ENCODE measurements at places on chromosomes 12 and 14. TPM values are rescaled to one million over a fixed set of nuclear protein-coding genes. Genes with fewer than 3 reads are reported as not detected.

The ASPG gene
- 1.6 TPM for polyA plus RNA-seq

The FAM186B gene
- 0.26 TPM for polyA plus RNA-seq

The LLPH gene
- polyA plus RNA-seq, result 26.5 TPM

The CCDC175 gene
- not detected for polyA plus RNA-seq

- DNase-seq, result no peak
Measured at GRCh38 chr12:20604408-20605067, 90.6 kb upstream of the SLCO1C1 start.

DNA sequence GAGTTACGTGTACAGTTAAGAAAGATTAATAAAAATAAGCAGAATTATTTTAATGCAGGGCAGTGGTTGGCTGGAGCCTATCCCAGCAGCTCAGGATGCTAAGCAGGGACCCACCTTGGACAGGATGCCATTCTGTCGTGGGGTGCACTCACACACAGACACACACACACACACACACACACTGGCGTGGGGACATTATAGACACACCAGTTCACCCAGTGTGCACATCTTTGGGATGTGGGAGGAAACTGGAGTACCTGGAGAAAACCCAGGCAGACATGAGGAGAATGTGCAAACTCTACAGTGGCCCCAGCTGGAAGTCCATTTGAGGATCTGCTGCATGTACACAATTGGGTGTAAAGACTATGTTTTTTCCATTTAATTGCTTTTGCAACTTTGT, 12.8 kb upstream of the IFI27L2 start:
- DNase-seq, result no peak

- DNase-seq, result no peak
Measured at GRCh38 chr12:68580911-68581310, 29.8 kb upstream of the RAP1B start.
